HCT116 (cell line): ENCODE measurements at places on chromosomes 3 and 15.

DNA sequence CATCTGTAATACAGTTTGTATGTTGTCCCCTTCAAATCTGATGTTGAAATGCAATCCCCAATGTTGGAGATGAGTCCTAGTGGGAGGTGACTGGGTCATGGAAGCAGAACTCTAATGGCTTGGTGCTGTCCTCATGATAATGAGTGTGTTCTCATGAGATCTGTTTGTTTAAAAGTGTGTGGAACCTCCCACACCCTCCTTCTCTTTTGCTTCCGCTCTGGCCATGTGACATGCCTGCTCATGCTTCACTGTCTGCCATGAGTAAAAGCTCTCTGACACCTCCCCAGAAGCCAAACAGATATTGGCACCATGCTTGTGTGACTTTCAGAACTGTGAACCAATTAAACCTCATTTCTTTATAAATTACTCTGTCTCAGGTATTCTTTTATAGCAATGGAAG lies 794.0 kb upstream of the CFAP20DC start:
- no peak for DNase-seq

GRCh38 chr15:63669074-63669473 lies 71.9 kb downstream of the FBXL22 start:
- no peak for DNase-seq

- DNase-seq, result no peak
These were observed 136.1 kb upstream of the RBMS3 start for GRCh38 chr3:29144807-29145206.

DNA sequence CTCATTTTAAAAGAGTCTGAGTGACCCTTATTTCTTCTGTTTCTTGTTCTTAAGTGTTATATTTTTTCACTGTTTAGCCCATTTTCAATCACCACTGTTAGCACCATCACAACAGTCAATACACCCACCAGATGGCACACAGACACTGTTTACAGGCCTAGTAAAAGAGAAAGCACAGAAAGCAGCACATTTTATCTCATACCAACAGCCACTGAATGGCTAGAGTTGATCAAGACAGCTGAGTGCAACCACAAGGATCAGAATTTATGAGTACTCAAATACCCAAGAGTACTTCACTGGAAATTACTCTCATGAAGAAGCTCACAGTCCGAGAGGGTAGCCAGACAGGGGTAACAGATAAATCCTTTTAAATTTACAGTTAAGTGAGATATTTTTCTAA lies 127.0 kb downstream of the TFDP2 start:
- no peak for DNase-seq

- DNase-seq, result peak; percentile 18
These were observed 123.6 kb upstream of the PFN2 start for GRCh38 chr3:150094150-150094933.

DNA sequence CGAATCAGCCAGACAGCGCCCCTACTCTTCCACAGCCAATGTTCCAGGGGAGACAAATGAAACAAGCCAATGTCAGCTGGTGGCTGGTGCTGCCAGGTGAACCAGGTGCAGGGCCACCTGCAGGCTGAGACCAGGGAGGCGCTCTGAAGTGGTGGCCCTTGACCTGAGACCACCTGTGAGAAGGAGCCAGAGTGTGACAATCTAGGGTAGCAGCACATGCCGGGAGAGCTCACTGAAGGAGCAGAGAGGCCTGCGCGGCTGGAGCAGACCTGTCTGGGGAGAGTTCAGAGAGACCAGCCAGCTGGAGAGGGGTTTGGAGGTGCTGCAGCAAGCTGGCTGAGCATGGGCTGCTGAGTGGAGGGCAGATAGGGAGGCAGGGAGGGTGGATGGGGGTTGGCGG lies 693 bp upstream of the STAB1 start:
- no peak for DNase-seq

- no peak for DNase-seq
These were observed 23.7 kb downstream of the XXYLT1 start for GRCh38 chr3:195247086-195247862.

- DNase-seq, result no peak
These were observed 5.4 kb downstream of the SOX14 start for GRCh38 chr3:137769322-137770065.

- no peak for DNase-seq
These were observed 26.8 kb upstream of the SEMA4B start for GRCh38 chr15:90174140-90174875.

DNA sequence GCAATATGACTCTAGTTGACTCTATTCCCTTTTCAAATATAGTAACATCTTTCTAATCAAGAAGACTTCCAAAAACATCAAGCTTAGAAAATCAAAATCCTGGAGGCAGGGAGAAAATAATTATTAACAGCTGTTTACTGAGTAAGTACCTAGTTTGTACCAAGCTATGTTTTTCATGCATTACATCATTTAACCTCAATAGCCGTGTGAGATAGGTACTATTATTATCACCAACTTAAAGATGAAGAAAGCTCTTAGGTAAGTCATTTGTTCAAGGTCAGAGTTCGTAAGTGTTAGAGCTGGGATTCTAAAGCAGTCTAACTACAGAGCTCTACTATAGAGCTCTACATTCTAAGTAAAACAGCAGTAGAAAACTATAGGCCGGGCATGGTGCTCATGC lies 41.6 kb downstream of the GSK3B start:
- DNase-seq, result no peak

DNA sequence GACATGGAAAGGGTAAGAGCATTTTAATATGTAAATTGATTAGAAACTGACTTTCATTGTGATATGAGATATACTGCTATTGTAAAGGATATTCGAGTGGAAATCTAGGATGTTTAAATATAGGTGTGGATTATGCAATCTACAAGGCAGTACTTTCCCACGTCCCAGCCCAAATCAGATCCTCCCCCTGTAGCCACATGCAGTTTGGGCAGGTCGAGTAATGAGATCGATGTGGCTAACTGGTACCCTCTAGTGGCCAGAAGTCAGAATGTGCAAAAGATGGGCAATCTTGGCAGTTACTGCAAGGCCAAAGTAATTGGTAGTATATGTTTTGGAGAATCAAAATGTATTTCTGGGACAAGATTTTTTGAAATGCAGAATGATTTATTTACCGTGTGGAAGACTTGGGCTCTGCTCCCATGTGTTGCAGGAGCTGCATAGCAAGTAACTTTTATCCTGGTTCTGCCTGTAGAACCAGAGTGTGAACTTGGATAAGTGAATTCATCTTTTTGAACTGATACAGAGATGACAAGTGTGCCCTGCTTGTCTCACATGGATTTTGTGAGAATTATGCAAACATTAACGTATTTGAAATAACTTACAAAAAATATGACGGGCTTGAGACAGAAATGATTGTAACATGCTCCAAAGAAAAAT lies 94.5 kb upstream of the ADAMTSL3 start:
- DNase-seq, result peak; percentile 60

DNA sequence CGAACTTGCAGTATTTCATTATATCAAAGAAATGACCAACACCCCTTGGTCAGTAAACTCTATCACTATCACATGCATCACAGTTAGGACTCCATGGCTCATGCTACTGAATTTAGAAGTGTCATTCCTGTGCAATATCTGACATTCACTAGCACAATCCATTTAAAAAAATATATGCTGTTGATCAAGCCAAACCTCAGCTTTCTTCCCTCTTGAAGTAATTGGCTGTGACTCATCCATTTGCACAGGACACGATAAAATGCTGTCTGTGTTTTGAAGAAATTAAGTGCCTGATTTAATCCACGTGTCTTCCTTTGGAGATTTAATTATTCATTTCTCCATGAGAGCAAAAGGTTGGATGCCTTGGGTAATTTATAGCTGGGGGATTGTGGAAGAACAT lies 38.9 kb downstream of the CPNE4 start:
- DNase-seq, result no peak

DNA sequence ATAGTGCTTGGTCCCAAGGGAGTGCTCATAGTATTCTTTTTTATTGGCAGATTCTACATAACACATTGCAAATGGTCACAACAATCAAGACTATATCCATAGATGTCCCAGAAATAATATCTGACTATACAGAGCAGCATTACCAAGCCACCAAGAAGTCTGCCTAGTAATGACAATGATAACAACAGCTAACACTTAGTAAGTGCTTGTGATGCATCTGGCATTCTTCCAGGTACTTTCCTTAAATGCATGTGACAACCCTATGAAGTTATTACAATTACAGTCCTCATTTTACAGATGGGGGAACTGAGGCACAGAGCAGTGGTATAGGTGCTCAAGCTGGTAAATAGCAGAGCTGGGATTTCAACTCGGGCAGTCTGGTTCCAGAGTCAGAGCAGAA lies 49.6 kb upstream of the ICE2 start:
- no peak for DNase-seq

DNA sequence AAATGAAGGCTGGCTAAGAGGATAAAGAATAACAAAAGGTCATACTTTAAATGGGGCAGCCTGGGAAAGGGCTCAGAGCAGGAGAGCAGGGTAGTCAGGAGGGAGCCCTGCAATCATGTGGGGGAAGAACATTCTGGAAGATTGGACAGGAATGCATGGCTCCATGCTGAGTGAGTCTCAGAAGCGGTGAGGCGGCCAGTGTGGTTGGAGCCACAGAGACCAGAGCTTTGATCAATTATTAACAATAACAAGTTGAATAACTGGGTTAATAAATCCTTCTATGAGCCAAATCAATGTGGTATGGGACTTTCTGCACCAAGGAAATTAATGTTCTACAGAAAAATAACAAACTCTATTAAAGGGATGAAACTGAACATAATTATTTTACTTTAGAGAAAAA lies 57.9 kb upstream of the DCUN1D1 start:
- no peak for DNase-seq

GRCh38 chr3:72678867-72679266 lies 169.4 kb downstream of the SHQ1 start:
- DNase-seq, result no peak

GRCh38 chr15:43792761-43793476 lies 799 bp downstream of the SERF2 start:
- no peak for DNase-seq

- no peak for DNase-seq
These were observed 44.2 kb downstream of the DNAJC13 start for GRCh38 chr3:132461544-132461943.

GRCh38 chr3:194268654-194269512 lies 82.2 kb downstream of the CPN2 start:
- DNase-seq, result no peak

GRCh38 chr3:106880206-106880605 lies 497.0 kb upstream of the CCDC54 start:
- no peak for DNase-seq

- DNase-seq, result no peak
These were observed 50.7 kb downstream of the LRCH3 start for GRCh38 chr3:197841789-197842188.

DNA sequence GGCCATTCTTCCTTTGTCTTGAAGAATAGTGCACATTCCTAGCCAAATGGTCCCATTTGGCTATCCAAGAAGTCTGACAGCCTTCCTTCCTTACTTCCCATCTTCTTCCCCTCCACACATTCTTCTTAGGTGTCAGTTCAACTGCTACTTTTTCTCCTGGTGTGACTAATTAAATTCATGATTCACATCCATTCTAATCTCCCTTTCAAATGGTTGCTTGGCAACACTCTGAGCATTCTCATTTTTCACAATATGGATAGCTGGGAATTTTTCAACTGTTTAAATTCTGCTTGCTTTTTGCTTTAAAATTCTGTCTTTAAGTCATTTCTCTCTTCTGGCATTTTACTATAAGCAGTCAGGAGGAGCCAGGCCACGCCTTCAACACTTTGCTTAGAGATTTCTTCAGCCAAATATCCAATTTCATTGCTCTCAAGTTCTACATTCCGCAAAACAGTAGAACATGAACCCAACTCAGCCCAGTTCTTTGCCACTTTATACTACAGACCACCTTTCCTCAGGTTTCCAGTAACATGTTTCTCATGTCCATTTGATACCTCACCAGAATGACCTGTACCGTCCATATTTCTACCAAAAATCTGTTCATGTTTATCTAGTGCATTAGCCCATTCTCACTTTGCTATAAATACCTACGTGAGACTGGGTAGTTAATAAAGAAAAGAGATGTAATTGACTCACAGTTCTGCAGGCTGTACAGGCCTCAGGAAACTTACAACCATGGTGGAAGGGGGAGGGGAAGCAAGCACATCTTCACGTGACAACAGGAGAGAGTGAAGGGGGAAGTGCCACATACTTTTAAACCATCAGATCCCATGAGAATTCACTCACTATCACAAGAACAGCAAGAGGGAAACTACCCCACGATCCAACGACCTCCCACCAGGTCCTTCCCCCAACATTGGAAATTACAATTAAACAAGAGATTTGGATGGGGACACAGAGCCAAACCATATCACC lies 31.9 kb upstream of the MCF2L2 start:
- no peak for DNase-seq
